Spinal cord (tissue), 10 donors: ENCODE measurements at places on chromosomes 2 and 18.

DNA sequence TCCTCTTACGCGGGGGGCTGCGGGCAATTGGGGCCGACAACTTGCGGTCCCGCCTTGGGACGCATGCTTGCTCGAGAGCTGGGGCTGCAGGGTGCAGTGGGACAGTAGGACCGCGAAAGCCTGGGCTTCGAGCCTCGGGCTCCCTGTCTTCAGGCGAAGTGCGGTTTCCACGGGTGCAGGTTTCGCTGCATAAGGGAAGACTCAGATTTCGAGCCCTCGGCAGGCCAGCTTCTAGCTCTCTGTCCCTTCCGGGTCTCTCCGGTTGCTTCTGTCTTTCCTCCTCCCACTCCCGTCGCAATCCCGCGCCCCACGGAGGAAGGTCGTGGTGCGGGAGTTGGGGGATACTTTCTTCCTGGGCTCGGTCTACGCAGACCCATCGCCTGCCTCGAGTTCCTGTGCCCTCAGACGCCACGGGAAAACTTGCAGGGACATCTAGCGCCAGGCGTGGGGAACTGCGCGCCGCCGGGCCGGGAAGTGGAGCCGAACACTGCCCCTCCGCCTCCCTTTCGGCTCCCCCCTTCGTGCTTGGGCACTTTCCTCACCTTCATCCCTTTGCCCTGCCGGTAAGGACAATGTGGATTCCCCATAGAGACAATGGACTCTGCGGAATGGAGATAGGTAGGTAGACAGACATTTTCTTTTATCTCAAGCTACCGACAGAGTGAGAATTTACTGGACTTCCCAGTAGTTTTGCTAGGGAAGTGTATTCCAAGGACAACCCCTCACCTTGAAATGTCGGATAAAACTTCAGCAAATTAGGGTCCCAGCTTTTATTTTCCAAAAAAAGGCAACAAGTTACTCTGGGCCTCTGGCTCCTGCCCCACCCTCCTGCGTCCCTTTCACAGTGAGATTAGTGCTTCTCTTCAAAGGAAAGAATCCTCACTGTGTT, 4.2 kb upstream of the HOXD13 start:
- H3K27ac ChIP-seq = no peak overlapping the region
- no peak for DNase-seq
- H3K36me3 ChIP-seq = no peaks in the 10 kb centered on the region

- no peak overlapping the region for H3K27ac ChIP-seq
- no peaks in the 10 kb centered on the region for H3K27me3 ChIP-seq
- no peak overlapping the region for H3K4me3 ChIP-seq
- H3K4me1 ChIP-seq = no peaks in the 10 kb centered on the region
- DNase-seq = no peak
These were observed 85.5 kb upstream of the DTNA start for GRCh38 chr18:34624551-34624950.

DNA sequence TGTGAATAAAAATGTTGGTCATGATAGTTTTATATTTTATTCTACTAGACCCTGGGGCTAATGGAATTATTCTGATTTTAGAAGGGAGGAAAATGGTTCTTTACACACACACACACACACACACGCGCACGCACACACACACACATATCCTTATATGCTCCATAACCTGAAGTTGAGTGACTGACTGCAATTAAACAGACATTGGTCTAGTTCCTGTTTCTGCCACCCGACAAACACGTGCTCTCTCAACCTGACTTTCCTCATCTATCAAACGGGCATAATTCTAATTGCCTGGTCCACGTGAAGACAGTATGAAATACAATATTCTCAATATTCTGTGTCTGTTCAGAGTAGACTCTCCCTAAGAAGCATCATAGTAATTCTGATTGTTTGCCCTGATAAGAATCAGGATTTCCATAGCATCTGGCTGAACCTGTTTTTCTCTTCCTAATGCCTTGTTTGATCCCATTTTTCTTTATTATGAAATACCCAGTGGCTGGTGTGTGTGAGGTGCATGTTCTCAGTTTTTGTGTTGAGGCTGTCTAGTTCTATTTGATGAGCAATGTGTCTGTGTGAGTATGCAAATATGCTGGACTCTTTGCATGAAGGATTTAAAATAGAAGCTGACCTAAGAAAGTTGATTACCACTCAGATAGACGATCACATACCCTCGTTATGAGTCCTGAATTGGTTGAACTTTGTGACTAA, 51.0 kb downstream of the SETBP1 start:
- no peaks in the 10 kb centered on the region for H3K36me3 ChIP-seq
- DNase-seq = no peak
- H3K4me3 ChIP-seq = no peak overlapping the region
- peaks cover 3% of the 10 kb centered on the region for H3K4me1 ChIP-seq
- no peaks in the 10 kb centered on the region for H3K27me3 ChIP-seq
- H3K27ac ChIP-seq = no peak overlapping the region

- no peaks in the 10 kb centered on the region for H3K36me3 ChIP-seq
- H3K4me3 ChIP-seq = peak overlapping the region; percentile 13
- peak; percentile 94 for DNase-seq
- H3K27ac ChIP-seq = peak overlapping the region; percentile 8
- H3K27me3 ChIP-seq = no peaks in the 10 kb centered on the region
These were observed 219.6 kb downstream of the TSN start for GRCh38 chr2:121974897-121975661.

GRCh38 chr2:152718909-152719645, 657 bp downstream of the ARL6IP6 start:
- peak overlapping the region; percentile 99 for H3K27ac ChIP-seq
- no peaks in the 10 kb centered on the region for H3K27me3 ChIP-seq
- H3K4me3 ChIP-seq = peak overlapping the region; percentile 99
- peaks cover 3% of the 10 kb centered on the region for H3K4me1 ChIP-seq

DNA sequence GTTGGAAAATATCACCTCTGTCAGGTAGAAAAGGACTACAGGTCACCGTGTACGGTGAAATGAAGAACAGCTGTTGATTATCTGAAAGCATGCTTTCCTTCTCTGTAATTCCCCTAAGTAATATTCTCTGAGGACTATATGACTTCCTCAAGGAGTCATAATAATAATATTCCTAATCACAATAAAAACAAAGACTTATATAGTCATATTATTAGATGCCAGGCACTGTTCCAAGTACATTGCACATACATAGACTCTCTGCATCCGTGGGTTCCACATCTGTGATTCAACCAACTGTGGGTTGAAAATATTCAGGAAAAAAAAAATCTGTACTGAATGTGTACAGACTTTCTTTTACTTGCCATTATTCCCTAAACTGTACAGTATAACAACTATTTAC, 512.4 kb upstream of the ID2 start:
- H3K36me3 ChIP-seq = no peaks in the 10 kb centered on the region
- no peaks in the 10 kb centered on the region for H3K4me1 ChIP-seq
- no peak overlapping the region for H3K27ac ChIP-seq
- H3K4me3 ChIP-seq = no peak overlapping the region

DNA sequence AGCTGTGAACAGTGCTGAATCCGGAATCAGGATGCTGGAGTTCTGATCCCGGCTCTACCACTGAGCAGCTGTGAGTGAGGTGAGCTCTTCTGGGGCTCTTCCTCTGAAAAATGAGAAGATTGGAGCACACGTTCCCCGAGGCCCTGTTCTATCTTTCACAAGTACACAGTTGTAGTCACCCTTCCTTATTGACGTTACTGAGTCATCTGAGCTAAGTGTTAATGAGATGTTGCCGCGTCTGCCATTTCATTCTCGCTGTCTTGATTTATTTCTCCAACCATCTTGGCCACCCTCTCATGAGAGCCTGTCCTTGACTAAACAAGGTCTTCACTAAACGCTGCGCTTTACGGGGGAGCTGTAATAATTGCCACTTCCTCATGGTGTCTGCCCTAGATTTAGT, 31.9 kb upstream of the EFR3B start:
- no peaks in the 10 kb centered on the region for H3K4me1 ChIP-seq
- no peak overlapping the region for H3K27ac ChIP-seq
- no peaks in the 10 kb centered on the region for H3K27me3 ChIP-seq
- no peaks in the 10 kb centered on the region for H3K36me3 ChIP-seq
- no peak overlapping the region for H3K4me3 ChIP-seq

DNA sequence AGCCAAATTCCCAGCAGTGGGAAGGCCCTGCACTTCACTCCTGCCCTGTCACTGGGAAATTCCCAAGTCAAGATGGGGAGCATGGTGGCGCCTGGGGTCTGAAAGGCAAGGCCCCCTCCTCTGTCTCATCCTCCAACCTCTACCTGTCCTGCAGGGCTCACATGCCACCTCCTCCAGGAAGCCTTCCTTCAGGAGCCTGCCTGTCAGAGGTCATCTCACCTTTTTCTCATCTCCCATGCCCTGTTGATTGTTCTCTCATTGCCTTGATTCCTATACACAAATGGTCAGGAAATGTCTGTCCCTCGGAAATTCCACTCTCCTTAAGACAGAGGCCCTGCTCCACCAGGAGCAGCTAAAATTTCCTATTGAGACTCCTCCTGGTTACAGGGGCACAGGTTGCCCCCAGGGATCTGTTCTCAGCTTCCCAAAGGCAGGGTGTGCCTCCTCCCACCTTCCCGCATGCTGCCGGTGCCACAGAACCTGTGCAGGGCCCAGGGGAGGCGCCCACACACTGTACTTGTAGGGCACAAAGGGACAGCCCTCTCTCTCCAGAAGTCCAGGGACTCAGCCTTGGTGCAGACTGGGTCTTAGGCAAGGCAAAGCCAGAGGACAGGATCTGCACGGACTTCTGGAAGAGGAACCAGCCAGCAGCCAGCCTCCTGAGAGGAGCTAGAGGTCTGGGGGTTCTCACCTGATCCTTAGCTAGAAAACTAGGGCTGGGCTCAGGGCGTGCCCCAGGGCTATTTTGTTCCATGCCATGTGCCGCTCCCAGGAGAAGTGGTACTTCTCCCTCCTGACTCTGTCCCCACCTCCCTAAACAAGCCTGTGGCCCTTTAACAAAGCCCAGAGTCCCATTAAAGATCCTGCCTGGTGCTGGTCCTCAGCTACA, 12.9 kb downstream of the HES6 start:
- no peaks in the 10 kb centered on the region for H3K27me3 ChIP-seq
- DNase-seq = no peak
- H3K27ac ChIP-seq = no peak overlapping the region
- H3K4me3 ChIP-seq = no peak overlapping the region

GRCh38 chr2:26456440-26457250, 21.3 kb downstream of the OTOF start:
- no peak overlapping the region for H3K4me3 ChIP-seq
- peaks cover 24% of the 10 kb centered on the region for H3K4me1 ChIP-seq
- H3K27ac ChIP-seq = no peak overlapping the region
- DNase-seq = no peak
- no peaks in the 10 kb centered on the region for H3K27me3 ChIP-seq

GRCh38 chr2:176854878-176855277, 357.7 kb upstream of the HNRNPA3 start:
- H3K4me1 ChIP-seq = no peaks in the 10 kb centered on the region
- no peaks in the 10 kb centered on the region for H3K27me3 ChIP-seq
- no peak overlapping the region for H3K27ac ChIP-seq

DNA sequence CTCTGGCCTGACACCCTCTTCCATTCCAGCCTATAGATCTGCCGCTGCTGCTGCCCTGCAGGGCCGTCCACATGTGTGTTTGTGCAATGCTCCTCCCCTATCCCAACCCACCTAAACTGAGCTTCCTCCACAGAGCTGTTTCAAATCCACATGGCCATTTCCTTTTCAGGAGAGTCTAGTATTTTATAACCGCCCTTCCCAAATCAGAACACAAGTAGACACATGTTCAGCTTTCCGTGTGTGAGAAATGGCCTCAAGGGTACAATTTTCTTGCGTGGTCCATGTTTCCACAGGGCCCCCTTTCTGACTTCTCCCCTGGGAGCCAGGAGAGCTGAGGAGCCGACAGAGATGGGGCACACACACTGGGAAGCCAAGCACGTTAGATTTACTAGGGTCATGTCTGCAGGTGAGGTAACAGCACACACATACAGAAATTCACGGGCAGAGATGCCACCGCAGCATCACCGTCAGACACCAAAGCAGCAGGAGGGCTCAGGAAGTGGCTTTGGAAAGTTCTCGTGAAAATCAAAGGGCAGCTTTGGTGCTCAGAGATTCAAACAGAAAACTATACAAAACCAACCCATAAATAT, 102.9 kb upstream of the TGFA start:
- H3K36me3 ChIP-seq = no peaks in the 10 kb centered on the region
- H3K4me1 ChIP-seq = no peaks in the 10 kb centered on the region
- H3K27me3 ChIP-seq = no peaks in the 10 kb centered on the region
- no peak overlapping the region for H3K27ac ChIP-seq

GRCh38 chr2:215736653-215737290, 276.6 kb downstream of the MREG start:
- no peaks in the 10 kb centered on the region for H3K36me3 ChIP-seq
- DNase-seq = no peak
- H3K4me1 ChIP-seq = no peaks in the 10 kb centered on the region
- no peak overlapping the region for H3K4me3 ChIP-seq
- H3K27me3 ChIP-seq = no peaks in the 10 kb centered on the region

- no peak overlapping the region for H3K4me3 ChIP-seq
- H3K27me3 ChIP-seq = peaks cover 20% of the 10 kb centered on the region
- no peak overlapping the region for H3K27ac ChIP-seq
- DNase-seq = no peak
- no peaks in the 10 kb centered on the region for H3K36me3 ChIP-seq
These were observed 6.5 kb upstream of the KCNG2 start for GRCh38 chr18:79790996-79791972.

GRCh38 chr2:161246281-161246680, 61.9 kb upstream of the PSMD14 start:
- peaks cover 40% of the 10 kb centered on the region for H3K27me3 ChIP-seq
- H3K27ac ChIP-seq = no peak overlapping the region
- H3K4me3 ChIP-seq = no peak overlapping the region
- no peaks in the 10 kb centered on the region for H3K36me3 ChIP-seq
- H3K4me1 ChIP-seq = no peaks in the 10 kb centered on the region
- no peak for DNase-seq

- H3K4me3 ChIP-seq = no peak overlapping the region
- peaks cover 37% of the 10 kb centered on the region for H3K4me1 ChIP-seq
- H3K27me3 ChIP-seq = no peaks in the 10 kb centered on the region
- DNase-seq = no peak
- H3K36me3 ChIP-seq = peaks cover 3% of the 10 kb centered on the region
These were observed 32.8 kb upstream of the TNS1 start for GRCh38 chr2:218035463-218036100.
